ENCODE measurements at places on chromosomes 3 and 15.
A peak's percentile ranks its signal among the peaks of the same experiment; 100 is the strongest.

DNA sequence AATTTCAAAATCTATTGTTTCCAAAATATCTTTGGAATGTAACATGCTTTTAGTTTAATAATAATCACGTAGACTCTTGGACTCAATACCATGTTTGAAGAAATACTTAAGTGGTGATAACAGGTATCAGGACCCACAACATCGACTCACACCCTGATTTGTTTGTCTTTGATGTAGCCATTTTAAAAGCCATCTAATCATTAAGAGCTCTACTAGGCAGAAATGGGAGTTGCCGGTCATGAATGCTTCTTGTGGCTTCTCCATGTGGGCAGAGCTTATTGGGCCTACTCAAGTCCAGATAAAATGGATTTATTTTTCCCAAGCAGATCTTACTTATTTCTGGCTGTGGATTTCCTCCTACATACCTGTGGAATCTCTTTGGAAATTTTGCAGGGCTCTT, 261.6 kb upstream of the NR2F2 start:
- no peak overlapping the region for H3K4me3 ChIP-seq
- no peak for DNase-seq
- no peaks in the 10 kb centered on the region for H3K27me3 ChIP-seq
- no peaks in the 10 kb centered on the region for H3K4me1 ChIP-seq
- H3K36me3 ChIP-seq = no peaks in the 10 kb centered on the region

GRCh38 chr15:33005582-33005981, 188.9 kb downstream of the FMN1 start:
- no peaks in the 10 kb centered on the region for H3K27me3 ChIP-seq
- DNase-seq = no peak
- no peak overlapping the region for H3K27ac ChIP-seq
- H3K4me1 ChIP-seq = no peaks in the 10 kb centered on the region
- no peaks in the 10 kb centered on the region for H3K36me3 ChIP-seq

DNA sequence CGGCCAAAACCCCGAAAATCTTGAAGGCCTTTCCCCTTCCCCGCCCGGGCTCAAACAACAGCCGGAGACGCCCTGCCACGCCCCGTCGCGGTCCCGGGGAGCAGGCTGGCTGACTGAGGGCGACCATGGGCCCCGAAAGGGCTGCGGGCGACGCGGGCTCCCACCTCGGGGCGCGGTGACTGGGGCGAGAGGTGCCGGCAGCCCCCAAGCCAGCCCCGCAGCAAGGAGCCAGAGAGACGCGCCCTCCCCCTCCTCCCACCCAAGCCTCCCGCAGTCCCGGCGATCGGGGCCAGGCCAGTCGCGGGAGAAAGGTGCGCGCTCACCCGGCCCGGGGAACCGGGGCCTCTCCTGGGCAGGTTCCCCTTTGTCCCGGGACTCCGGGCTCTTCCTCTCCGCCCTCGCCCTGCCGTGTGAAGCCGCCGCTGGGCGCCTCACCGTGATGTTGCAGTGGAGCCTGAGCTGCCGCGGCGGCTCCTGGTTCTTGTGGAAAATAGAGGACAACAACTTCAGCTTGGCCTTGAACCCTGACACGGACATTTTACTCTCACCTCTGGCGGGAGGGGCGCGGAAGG, 30.6 kb upstream of the ZSCAN2 start:
- no peaks in the 10 kb centered on the region for H3K27me3 ChIP-seq
- DNase-seq = no peak
- no peaks in the 10 kb centered on the region for H3K36me3 ChIP-seq
- peak overlapping the region; percentile 92 for H3K27ac ChIP-seq
- peaks cover 17% of the 10 kb centered on the region for H3K4me1 ChIP-seq

- no peaks in the 10 kb centered on the region for H3K27me3 ChIP-seq
- no peaks in the 10 kb centered on the region for H3K36me3 ChIP-seq
- H3K27ac ChIP-seq = no peak overlapping the region
- H3K4me3 ChIP-seq = no peak overlapping the region
- no peaks in the 10 kb centered on the region for H3K4me1 ChIP-seq
Measured at GRCh38 chr3:126367316-126367805, 10.2 kb upstream of the KLF15 start.

- peaks cover 68% of the 10 kb centered on the region for H3K4me1 ChIP-seq
- peak overlapping the region; percentile 97 for H3K4me3 ChIP-seq
- no peaks in the 10 kb centered on the region for H3K27me3 ChIP-seq
Measured at GRCh38 chr15:64845183-64845611, 3.5 kb downstream of the PLEKHO2 start.

- H3K4me3 ChIP-seq = no peak overlapping the region
- no peak overlapping the region for H3K27ac ChIP-seq
- H3K27me3 ChIP-seq = no peaks in the 10 kb centered on the region
- H3K36me3 ChIP-seq = no peaks in the 10 kb centered on the region
- H3K4me1 ChIP-seq = no peaks in the 10 kb centered on the region
Measured at GRCh38 chr15:38053205-38053604, 118.8 kb downstream of the TMCO5A start.

DNA sequence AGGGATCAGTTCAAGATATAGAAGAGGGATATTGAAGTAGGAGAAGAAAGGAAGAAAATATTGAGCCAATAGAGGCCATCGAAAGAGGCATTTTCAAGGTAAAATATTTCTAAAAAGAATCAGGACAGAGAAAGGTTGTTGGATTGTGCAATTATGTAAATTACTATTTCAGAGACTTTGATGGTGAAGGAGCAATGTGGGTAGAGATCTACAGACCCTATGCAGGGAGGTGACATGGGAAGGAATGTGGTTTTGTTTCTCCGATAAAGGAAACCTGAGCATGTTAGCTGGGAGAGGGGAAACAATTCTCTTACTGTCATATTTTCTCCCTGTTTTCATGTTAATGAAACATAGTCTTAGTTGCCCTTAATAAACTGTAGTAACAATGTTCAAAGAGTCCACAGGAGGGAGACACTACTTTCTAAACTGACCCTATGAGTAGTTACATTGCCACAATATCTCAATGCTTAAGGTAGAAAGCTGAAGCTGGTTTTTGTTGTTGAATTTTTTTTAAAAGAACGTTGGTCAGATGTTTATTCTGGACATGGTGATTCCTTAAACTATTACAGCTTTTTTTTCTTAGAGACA, 133.3 kb downstream of the GRM7 start:
- DNase-seq = no peak
- no peak overlapping the region for H3K4me3 ChIP-seq
- H3K4me1 ChIP-seq = no peaks in the 10 kb centered on the region
- H3K27ac ChIP-seq = no peak overlapping the region

- no peak overlapping the region for H3K27ac ChIP-seq
- H3K4me1 ChIP-seq = no peaks in the 10 kb centered on the region
- H3K36me3 ChIP-seq = no peaks in the 10 kb centered on the region
Measured at GRCh38 chr3:71238355-71238757, 345.2 kb downstream of the FOXP1 start.

GRCh38 chr15:60212536-60212935, 185.2 kb downstream of the ANXA2 start:
- no peaks in the 10 kb centered on the region for H3K27me3 ChIP-seq
- no peak overlapping the region for H3K4me3 ChIP-seq
- no peaks in the 10 kb centered on the region for H3K4me1 ChIP-seq
- DNase-seq = no peak

DNA sequence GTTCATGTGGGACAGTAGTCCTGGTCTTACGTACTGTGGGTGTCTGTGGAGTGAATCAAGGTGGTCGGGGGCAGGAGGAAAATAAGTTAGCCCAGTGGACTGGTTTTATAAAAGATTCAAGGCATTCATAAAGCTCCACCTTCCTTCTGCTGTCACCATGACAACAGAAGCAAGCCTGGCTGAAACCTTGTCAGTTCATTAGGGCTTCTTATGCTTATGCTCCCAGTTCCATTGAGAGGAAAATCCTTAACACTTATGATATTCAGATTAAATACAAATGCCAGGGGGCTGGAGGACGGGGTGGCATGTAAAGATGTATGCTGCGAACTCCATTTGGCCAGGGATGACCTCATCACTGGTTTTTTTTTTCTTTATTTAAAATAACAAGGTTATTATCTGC, 283.1 kb upstream of the ATP10A start:
- no peak for DNase-seq
- H3K4me3 ChIP-seq = no peak overlapping the region
- H3K4me1 ChIP-seq = no peaks in the 10 kb centered on the region
- no peaks in the 10 kb centered on the region for H3K36me3 ChIP-seq
- no peak overlapping the region for H3K27ac ChIP-seq

GRCh38 chr3:191070201-191070600, 128.8 kb upstream of the OSTN start:
- H3K36me3 ChIP-seq = no peaks in the 10 kb centered on the region
- no peaks in the 10 kb centered on the region for H3K4me1 ChIP-seq
- H3K27me3 ChIP-seq = no peaks in the 10 kb centered on the region
- H3K4me3 ChIP-seq = no peak overlapping the region

DNA sequence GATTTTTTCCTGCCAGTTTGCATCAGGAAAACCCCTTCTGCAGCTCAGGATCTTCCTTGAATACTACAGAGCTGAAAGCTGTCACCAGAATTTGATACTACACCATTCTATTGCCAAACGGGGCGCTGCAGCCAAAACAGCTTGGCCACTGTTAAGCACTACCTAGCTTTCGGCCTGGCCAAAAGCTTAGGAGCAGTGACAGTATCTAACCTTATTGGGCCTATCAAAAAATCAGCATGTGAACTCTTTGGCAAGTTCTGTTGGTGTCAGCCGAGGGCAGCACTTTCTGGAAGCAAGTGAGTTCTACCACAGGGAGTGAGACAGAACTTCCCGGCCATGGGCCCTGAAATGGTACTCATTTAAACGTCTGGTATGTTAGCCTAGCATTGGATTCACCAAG, 16.1 kb upstream of the GYG1 start:
- H3K36me3 ChIP-seq = no peaks in the 10 kb centered on the region
- H3K4me1 ChIP-seq = no peaks in the 10 kb centered on the region
- DNase-seq = no peak
- H3K27me3 ChIP-seq = no peaks in the 10 kb centered on the region

- H3K27ac ChIP-seq = no peak overlapping the region
- DNase-seq = no peak
- H3K27me3 ChIP-seq = no peaks in the 10 kb centered on the region
- H3K4me3 ChIP-seq = no peak overlapping the region
Measured at GRCh38 chr3:150135287-150135721, 164.6 kb upstream of the PFN2 start.
